ENCODE measurements at places on chromosomes 16 and 17. TPM values are rescaled to one million over a fixed set of nuclear protein-coding genes. Genes with fewer than 3 reads are reported as not detected.

DNA sequence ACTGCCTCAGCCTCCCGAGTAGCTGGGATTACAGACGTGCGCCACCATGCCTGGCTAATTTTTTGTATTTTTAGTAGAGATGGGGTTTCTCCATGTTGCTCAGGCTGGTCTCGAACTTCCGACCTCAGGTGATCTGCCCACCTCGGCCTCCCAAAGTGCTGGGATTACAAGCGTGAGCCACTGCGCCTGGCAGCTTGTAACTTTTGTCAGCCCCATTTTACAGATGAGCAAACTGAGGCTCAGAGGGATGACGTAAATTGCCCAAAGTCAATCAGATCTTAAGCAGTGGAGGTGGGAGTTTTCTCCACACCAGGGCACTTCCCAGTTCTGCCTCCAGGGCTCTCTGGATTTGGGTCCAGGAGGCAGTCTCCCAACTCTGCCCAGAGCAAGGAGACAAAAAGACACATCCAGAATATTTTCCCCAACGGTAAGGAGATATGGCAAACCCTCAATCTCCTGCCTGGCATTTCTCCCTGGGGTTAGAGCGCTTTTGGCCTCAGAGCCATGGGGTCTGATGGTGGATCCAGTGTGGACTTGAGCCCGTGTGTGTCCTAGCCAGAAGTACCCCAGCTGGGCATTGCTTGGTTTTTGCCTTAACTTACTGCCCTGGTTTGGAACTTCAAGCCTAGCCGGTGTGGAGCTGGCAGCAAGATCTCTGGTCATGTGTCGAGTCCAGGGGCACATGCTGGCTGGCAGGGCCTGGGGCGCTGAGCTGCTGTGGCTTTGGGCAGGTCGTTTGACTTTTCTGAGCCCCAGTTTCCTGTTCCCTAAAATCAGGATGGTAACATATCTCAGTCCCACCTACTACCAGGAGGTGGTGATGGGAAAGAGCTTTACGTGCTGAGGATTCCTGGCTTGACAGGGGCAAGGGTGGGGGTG, 3.4 kb downstream of the ADAM11 start:
- H3K27ac ChIP-seq = no peak overlapping the region
- no peak overlapping the region for H3K4me3 ChIP-seq
- H3K36me3 ChIP-seq = no peaks in the 10 kb centered on the region
- no peak for DNase-seq

CIBAR2 gene
- total RNA-seq = not detected

- DNase-seq = no peak
- H3K4me1 ChIP-seq = peaks cover 12% of the 10 kb centered on the region
- no peak overlapping the region for H3K4me3 ChIP-seq
- no peaks in the 10 kb centered on the region for H3K27me3 ChIP-seq
These were observed 93.3 kb upstream of the TOM1L1 start for GRCh38 chr17:54807331-54807730.

- no peak overlapping the region for H3K4me3 ChIP-seq
- peaks cover 5% of the 10 kb centered on the region for H3K4me1 ChIP-seq
- H3K27me3 ChIP-seq = no peaks in the 10 kb centered on the region
- no peak overlapping the region for H3K27ac ChIP-seq
These were observed 220.0 kb downstream of the CDH13 start for GRCh38 chr16:82846806-82847205.

DNA sequence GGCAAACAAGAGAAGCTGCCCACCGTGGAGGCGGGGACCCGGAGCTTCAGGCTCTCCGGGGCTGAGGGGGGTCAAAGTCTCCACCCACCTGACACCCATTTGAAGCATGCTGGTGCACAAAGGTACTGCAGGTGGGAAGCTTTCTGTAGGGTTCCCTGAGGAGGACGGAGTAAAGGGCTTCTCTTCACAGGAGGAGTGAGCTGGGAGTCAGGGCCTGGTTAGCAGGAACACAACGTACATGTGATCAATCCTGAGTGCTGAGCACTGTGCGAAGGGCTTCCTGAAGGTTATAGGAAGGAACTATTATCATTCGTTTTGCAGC, 252.9 kb upstream of the RPL38 start:
- H3K27ac ChIP-seq = no peak overlapping the region
- H3K4me3 ChIP-seq = no peak overlapping the region
- H3K4me1 ChIP-seq = no peaks in the 10 kb centered on the region

COL1A1 gene
- total RNA-seq = 3.4 TPM

PEMT gene
- total RNA-seq = 37.0 TPM

- no peak for DNase-seq
- no peaks in the 10 kb centered on the region for H3K27me3 ChIP-seq
- peaks cover 6% of the 10 kb centered on the region for H3K4me1 ChIP-seq
- no peak overlapping the region for H3K27ac ChIP-seq
- H3K4me3 ChIP-seq = no peak overlapping the region
These were observed 76.5 kb downstream of the GPRC5B start for GRCh38 chr16:19808061-19808641.

SGF29 gene
- 23.5 TPM for total RNA-seq

- H3K36me3 ChIP-seq = no peaks in the 10 kb centered on the region
- H3K4me3 ChIP-seq = no peak overlapping the region
- peak; percentile 55 for DNase-seq
These were observed 141.6 kb downstream of the CDRT15L2 start for GRCh38 chr17:20721171-20721570.
